ENCODE measurements at places on chromosomes 1 and 21.

- no peak for DNase-seq
Observed at GRCh38 chr21:38487901-38488639, 10.2 kb downstream of the ERG start.

- DNase-seq, result no peak
Observed at GRCh38 chr1:187070076-187070475, 241.3 kb downstream of the PLA2G4A start.

- DNase-seq, result no peak
Observed at GRCh38 chr1:33314416-33314815, 6.5 kb downstream of the A3GALT2 start.

DNA sequence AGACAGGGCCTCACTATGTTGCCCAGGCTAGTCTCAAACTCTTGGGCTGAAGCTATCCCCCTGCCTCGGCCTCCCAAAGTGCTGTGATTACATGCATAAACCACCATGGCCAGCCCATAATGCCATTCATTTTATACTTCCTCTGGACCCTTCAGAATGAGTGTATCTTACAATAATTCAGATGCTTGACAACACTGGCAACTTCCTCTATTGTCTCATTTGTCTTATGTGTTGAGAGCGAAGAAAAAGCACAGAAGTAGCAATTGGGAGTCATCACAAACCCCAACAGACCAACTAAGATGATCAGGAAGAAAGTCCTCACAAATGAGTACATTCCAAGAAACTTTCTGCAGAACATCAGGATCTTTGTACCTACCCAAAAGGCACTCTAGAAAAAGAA is 191.9 kb downstream of the RERE start:
- no peak for DNase-seq

DNA sequence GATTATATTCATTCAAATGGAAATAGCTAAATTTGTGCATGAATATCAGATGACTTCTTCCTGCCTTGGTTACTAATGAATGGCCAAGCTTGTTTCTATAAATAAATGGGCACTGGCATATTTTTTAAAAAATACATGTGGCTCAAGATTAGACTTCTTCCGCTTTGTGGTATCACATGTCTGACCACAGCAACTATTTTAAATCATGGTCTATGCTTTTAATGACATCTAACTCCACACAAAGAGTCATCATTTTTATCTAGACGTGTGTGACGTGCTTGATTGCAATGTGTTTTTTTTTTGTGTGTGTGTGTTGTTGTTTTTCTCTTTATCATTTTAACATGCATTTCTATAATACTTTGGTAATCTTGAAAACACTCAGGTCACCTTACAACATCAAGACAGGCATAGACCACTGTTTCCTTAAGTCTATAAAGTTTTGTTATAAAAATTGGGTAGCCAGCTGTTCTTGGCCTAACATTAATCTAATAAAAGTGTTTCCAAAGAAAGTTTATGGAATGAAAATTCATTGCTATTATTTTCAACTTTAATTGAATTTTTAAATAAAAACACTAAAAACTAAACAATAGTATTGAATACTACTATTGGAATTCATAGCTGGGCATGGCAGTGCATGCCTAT is 29.5 kb downstream of the RGS1 start:
- no peak for DNase-seq

GRCh38 chr21:35940074-35940927 is 120.0 kb downstream of the SETD4 start:
- peak; percentile 21 for DNase-seq

DNA sequence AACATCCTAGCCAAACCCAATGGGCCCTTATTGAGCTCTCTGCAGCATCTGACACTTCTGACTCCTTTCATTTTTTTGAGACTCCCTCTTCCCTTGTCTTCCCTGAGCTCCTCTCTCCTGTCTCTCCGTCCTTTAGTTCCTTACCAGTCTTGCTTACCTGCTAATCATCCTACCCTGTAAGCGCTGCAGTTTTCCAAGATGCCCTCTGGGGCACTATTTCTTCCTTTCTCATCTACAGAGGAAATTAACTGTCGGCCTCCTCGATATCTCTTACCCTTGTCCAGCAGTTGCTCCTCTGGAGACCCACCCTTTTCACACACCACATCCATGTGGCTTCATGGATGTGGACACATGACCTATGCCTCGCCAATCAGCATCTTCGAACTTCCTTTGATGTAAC is 6.8 kb downstream of the GPR161 start:
- DNase-seq, result no peak

- no peak for DNase-seq
Observed at GRCh38 chr21:27532076-27532475, 565.2 kb upstream of the ADAMTS5 start.

- peak; percentile 14 for DNase-seq
Observed at GRCh38 chr1:172180501-172181285, 239.8 kb upstream of the C1orf105 start.

GRCh38 chr1:41342774-41343355 is 18.4 kb upstream of the FOXO6 start:
- DNase-seq, result no peak

DNA sequence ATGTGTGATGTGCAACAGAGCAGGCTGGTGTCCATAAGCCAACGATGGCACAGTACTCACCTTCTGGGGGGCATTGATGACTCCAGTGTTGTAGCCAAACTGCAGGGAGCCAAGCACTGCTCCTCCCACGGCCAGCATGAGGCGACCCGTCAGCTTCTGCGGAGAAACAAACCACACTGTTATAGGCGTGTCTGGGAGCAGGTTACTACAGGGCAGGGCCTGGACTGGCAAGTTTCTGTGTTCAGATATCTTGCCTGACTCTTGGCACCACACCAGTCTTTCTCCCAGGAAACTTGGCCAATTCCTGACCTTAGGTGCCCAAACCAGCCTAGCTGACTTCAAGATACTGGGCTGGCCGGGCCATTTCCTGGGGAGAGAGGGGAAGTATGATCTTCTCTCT is 15.5 kb downstream of the SLC2A1 start:
- no peak for DNase-seq

DNA sequence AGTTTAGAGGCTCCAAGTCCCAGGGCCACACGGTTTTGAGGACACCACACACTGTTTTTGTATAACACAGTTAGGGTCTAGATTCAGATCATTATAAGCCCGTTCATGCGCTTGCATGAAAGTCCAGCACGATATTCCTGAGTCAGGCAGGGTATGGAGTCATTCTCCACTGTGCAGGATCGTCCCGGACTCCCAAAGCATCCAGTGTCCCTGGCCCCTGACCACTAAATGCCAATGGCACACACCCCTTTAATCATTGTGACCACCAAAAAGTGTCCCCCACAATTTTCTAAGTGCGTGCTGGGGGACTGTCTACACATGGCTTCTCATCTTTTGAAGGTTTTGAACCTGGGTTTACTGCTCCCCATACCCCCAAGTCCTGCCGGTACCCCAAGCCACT is 27.1 kb upstream of the PTPRF start:
- no peak for DNase-seq

GRCh38 chr1:5681654-5682053 is 310.6 kb downstream of the NPHP4 start:
- no peak for DNase-seq

DNA sequence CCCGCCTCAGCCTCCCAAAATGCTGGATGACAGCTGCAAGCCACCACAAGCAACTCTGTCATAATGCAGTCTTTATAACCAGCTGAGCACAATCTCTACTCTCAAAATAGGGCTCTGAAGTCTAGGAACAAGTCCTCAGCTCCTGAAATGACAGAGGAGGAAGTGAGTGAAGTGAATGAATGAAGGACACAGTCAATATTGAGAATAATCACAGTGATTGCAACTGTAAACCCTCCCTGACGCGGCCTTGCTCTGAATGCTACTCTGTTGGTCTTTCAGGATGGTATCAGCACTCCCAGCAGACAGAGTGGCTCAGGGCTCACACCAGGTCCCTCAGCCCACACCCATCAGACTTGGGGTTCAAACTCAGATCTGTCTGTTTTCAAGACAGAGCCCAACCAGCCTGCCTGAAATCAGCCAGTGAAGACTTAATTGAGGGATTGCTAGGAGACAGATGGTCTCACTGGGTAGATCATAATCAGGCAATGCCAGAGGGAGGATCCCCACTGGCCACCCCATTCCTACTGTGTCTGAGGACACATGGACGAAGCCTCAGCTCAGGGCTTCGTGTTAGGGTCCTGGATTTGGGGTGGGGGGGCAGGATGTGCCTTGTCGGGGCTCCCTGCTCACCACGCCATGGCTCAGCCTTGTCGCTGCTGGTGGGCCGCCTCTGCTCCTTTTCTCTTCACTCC is 20.9 kb downstream of the RNF187 start:
- no peak for DNase-seq

Measured in GM10248 (cell line).